ENCODE measurements at places on chromosomes 6 and 20.

GRCh38 chr6:9461188-9461587 is 953.7 kb downstream of the TFAP2A start:
- DNase-seq: no peak

DNA sequence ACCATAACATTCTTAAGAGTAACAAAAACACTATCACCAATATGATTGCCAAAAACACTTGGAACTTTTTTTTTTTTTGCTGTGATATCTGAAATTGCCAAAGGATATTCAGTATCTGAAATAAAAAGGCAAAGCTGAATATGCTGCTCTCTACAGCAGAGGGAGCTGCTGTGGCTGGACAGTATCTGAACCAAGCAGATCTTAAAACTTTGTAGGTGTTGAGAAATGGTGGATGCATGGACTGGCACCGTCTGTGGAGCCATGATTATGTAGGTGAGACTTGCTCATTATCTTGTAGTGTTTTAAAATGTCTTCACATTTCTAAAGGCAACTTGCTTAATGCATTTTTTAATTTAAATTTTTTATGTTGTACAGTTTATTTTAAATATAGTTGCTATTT is 9.2 kb downstream of the PDCD2 start:
- no peak for DNase-seq

DNA sequence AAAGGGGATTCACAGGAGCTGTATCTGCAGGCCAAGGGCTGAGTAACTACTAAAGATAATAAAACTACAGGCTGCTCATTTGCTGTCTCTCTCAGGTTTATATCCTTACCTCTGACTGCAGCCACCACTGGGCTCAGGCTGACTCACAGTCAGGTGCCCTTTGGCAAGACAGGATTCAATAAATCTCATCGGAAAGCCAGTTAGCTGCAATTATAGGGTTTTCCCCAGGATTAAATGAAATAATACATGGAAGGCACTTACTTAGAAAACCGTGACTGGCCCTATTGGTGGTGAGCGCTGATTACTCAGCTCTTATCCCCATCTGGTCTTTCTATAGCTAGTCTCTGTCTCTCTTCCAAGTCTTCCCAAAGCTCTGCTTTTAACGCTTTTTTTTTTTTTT is 26.4 kb downstream of the RMND1 start:
- no peak for DNase-seq

DNA sequence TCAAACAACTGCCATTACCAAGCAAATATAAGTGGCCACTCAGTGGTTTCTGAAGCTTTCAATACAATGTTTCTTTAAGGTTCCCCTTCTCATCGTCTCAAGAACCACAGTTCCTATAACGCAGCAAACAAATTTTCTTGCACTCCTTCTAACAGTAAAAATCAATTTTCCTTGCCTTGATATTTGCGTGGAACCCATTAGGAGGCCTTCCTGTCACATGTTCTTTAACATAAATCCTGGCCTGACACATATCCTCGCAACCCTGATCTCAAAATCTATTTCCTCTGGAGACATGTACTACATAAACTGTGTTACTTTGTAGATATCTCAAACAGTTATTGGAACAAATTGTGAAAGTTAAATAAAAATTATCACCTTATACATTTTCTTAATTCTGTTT is 65.9 kb upstream of the MANEA start:
- no peak for DNase-seq

GRCh38 chr6:40708049-40708448 is 120.9 kb upstream of the LRFN2 start:
- DNase-seq: no peak

- no peak for DNase-seq
Measured at GRCh38 chr6:158023597-158023939, 41.9 kb downstream of the SYNJ2 start.

DNA sequence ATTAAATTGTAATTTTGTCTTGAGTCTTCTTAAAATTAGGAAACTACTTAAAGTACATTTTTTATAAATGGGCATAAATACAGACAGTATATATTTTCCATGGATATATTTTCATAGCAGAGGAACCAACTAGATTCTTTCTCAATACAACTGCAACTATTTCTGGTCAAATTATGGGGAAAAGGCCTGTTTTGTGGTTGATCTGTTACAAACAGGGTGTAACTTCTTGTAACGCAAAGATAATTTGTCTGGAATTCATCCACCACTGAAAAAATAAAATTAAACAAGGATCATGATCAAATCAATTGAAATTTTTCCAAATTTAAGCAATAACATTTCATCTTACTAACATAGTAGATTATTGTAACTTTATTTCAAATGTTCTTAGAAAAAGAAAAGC is 67.2 kb upstream of the RNF146 start:
- no peak for DNase-seq

GRCh38 chr6:19833947-19834346 is 3.2 kb upstream of the ID4 start:
- DNase-seq: no peak

GRCh38 chr6:168272415-168273325 is 46.9 kb downstream of the DACT2 start:
- no peak for DNase-seq

GRCh38 chr6:105713474-105714118 is 310.7 kb upstream of the PREP start:
- no peak for DNase-seq

DNA sequence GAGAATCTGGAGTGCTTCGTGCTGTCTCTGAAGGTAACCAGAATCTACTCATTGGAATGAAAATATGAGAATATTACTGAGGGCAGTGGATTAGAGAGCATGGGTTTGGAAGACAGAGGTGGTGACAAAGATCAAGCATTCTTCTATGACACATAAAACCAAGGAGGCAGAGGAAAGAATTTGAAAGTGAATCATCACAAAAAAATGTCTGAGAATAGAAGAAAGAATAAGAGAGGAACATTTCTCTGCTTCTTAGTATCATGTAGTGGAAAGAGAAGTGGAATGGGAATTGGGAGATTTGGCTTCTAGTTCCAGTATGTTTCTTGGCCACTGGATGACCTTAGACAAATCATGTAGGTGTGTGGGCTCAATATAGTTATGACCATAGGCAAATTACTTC is 474.0 kb downstream of the TFAP2B start:
- peak; percentile 22 for DNase-seq

DNA sequence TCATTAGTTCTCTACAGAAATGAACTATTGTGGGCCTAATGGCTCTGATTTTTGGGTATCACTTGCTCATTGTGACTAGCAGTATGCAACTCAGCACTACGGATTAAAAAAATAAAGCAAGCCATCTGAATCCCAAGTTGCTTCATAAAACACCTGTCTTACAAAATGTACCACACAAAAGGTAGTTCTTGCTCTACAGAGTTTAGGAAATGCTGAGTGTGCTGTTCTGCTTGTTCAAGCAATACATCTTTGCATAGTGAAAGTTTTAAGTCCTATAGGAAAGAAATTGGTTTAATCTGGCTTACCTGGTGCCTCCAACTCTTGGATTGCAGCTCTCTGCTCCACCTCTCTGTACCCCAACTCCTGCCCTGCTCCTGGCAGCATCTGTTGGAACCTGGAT is 266.7 kb upstream of the AGPAT4 start:
- DNase-seq: no peak

DNA sequence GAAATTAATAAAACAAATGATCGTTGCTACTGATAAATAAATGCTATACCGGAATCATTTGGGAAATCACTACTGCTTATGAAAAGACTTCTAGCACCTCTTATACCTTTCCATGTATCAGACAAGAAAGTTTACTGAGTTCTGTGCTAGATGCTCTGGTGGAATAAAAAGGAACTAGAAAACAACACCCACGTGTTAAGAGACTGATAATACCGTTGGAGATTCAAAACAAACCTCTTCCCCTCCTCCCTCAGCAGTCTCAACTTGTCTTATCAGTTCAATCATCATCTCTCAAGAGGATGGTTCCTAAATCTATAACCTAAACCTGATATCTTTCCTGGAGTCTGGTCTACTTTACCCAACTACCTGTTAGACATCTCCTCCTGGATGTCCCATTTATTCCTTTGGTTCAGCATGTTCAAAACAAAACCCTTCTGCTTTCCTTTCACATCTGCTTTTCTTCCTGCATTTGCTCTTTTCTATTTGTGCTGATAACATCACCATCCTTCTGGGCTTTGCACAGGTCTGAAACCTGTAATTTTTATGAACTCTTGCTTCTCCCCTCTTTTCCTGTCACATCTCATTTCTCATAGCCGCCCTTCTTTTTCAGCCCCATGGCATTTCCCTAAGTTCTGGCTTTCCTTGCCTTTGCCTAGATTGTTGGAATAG is 122.2 kb downstream of the COL19A1 start:
- no peak for DNase-seq
